HTR-8/SVneo (cell line): ENCODE measurements at places on chromosomes 6 and 20.

DNA sequence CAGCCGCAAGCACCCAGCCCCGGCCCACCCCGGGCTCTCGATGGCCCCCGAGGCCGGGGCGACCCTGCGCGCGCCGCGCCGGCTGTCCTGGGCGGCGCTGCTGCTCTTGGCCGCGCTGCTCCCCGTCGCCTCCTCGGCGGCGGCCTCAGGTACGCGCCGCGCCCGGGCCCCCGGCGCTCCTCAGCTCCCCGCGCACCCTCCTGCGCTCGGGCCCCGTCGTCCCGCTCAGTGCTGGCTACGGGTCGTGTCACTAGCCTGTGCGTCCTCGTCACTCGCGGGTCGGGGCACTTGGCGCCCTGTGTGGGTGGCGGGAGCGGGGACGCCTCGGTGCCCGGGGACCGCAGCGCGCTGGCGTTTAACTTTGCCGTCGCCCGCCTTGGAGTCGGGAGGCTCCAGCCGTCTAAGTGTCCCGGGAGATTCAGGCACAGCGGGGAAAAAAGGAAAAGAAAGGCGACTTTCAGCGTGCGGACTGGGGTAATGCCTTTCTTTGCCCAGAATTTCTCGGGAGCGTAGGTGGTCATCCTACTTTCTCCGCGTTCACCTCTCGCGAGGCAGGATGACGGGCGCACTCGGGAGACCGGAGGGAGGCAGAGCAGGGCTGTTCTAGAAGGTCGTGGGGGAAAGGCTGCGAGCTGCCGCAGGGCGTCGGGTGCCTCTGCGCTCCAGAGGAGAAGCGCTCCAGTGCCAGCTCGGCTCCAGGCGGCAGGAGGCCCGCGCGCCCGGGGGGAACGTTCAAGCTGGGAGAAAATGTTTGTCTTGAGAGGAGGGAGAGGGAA lies 545 bp downstream of the FNDC1 start:
- peak; percentile 41 for DNase-seq

GRCh38 chr6:81697559-81697958 lies 54.9 kb downstream of the TENT5A start:
- no peak for DNase-seq

- DNase-seq: no peak
Measured at GRCh38 chr6:153059757-153060156, 57.2 kb upstream of the MTRF1L start.

DNA sequence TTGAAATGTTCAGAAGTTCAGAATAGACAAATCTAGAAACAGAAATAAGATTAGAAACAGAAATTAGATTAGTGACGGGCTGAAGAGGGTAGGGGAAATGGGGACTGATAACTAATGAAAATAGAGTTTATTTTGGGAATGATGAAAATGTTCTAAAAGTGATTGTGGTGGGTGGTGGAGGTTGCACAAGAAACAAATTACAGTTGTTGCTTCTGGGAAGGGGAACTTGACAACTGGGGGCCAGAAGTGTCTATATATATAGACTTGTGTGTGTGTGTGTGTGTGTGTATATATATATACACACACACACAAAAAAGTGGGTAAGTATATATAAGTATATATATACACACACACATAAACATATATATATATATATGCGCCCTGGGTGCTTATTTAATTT lies 86.5 kb upstream of the RREB1 start:
- no peak for DNase-seq

DNA sequence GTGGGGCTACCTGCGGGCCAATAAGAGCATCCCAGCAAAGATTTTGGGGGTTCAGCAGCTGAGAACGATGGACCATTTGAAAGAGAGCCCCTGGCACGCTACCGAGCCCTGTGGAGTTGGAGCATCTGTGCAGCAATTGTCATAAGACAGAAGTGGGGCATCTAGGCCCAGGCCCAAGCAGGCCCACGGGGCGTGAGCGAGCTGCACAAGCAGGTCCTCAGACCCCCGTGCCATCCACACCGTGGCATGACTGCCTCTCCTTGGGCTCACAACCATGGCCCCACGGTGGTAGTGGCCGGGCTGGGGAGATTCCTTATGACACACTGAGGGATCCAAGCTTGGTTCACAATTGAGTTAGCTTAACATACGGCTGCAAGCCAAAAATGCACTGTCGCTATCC lies 103.3 kb upstream of the AGPAT4 start:
- no peak for DNase-seq

DNA sequence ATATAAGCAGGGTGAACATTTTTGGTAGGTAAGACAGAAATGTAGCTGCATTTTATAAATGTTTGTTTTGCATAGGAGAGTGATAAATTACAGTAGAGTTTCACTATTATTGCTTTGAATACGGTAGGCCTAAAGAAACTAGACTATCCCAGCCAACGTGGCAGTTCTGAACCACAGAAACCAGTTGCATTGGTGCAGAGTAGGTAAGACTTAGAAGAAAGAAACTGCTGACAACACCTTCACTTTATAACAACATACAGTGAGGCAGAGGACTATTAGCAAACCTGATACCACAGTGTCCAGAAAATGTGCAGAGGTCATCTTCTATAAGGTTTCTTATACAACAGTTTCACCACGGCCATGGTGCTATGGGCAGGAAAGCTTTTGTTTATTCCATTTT lies 566.1 kb downstream of the KIF16B start:
- DNase-seq: no peak

GRCh38 chr6:49519660-49520059 lies 19.9 kb downstream of the GLYATL3 start:
- DNase-seq: no peak

GRCh38 chr20:47809161-47809960 lies 24.1 kb upstream of the SULF2 start:
- peak; percentile 80 for DNase-seq

DNA sequence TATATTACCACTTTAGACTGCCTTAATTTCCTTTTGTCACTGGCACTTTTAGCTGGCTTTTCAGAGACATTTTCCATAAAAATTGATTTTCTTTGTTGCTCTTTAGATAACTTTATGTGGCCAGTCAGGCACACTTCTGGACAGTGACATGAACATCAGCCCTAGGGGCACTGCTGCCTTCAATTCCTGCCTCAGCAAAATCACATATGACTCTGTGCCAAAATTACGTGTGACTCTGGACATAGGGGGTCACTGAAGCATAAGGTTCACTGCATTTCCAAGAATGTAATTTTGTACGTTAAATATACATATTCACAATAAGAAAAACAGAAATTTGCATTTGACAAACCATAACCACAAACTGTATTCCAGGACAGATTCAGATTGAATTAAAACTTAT lies 66.5 kb downstream of the ESF1 start:
- no peak for DNase-seq

DNA sequence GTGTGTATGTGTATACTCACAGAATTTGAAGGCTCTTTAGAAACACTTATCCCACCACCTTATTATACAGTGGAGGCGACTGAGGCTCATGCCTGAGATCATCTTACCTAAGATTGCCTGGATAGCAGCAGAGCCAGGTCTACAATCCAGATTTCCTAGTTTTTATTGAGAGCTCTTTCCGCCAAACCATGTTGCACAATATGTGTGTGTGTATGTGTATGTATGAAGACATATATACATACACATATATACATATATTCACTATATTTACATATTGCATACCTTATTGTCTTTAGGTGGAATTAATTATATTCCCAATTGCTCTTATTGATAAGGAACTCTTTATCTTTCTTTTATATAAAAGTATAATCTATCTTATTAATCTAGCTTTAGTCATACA lies 130.6 kb downstream of the AFG1L start:
- no peak for DNase-seq

- no peak for DNase-seq
Measured at GRCh38 chr20:37381621-37382471, 35.9 kb downstream of the SRC start.

GRCh38 chr6:157808405-157808950 lies 14.6 kb upstream of the SNX9 start:
- no peak for DNase-seq

GRCh38 chr6:101281266-101281665 lies 112.2 kb upstream of the GRIK2 start:
- no peak for DNase-seq

GRCh38 chr6:129069006-129069405 lies 186.1 kb downstream of the LAMA2 start:
- DNase-seq: no peak

DNA sequence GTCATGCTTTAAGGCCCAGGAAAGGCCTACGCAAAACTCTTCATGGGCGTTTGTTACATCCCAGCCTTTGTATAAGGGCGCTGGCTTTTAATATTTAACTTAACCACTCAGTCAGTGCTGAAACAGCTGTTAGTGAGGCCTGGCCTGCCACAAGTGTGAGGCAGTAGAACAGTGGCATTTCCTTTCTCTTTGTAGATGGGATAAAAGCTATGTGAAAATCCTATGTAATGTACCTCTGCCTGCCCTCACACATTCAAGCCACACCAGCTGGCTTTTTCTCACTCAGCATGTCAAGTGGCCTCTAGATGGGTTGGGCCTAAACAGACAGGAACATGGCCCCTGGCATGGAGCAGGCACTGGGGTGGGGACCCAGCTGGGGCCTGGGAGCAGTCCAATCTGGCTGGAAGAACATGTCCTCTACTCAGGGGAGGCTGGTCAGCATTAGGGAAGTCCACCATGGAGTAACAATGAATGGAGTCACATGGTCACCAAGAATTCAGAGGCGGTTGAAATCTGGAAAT lies 20.7 kb downstream of the CGA start:
- no peak for DNase-seq

GRCh38 chr6:26375270-26375669 lies 7.6 kb upstream of the BTN2A2 start:
- DNase-seq: no peak

GRCh38 chr6:26476896-26477295 lies 19.1 kb downstream of the BTN2A1 start:
- DNase-seq: no peak

DNA sequence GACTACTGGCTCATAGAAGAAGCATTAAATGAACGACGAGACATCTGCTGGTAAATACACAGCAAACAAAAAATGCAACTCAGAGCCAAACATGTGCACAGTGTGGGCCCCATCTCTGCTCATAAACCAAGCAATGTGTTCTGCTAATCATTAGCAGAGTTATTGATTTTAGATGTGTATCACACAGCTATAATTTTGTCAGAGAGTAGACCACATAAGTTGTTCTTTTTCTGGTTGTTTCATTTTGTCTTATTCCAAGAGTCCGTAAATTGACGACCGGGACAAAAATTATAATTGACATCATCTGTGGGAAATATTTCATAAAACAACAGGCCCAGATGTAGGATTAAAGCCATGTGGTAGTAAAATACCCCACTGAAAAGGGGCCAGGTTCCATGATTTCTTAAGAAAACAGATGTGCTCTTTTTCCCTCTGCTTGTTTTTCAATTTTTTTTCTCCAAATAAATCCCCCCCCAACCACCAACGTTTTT lies 423.6 kb downstream of the HAO1 start:
- DNase-seq: no peak

- no peak for DNase-seq
Measured at GRCh38 chr6:168724669-168725570, 283.9 kb downstream of the SMOC2 start.

DNA sequence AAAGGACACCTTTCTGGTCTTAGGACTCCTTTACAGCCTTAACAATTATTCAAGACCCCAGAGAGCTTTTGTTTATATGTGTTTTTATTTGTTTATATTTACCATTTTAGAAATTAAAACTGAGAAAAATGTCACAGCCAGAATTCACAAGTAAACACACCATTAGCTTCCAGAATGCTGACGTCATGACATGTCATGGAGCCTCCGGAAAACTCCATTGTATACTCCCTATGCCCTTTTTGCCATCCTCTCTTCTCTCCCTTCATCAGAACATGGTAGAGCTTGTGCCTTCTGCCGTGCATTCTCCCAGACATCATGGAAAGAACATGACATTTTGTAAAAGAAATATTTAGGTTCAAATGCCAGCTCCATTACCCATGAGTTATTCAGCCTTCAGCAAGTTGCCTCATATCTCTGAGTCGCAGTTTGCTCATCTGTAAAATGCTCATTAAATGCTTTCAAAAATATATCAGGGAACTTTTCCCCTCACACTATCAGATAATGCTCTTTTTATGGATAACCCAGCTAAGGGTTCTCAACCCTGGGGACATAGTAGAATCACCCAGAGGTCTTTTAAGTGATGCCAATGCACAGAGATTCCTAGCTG lies 27.8 kb downstream of the TNFAIP3 start:
- DNase-seq: no peak

DNA sequence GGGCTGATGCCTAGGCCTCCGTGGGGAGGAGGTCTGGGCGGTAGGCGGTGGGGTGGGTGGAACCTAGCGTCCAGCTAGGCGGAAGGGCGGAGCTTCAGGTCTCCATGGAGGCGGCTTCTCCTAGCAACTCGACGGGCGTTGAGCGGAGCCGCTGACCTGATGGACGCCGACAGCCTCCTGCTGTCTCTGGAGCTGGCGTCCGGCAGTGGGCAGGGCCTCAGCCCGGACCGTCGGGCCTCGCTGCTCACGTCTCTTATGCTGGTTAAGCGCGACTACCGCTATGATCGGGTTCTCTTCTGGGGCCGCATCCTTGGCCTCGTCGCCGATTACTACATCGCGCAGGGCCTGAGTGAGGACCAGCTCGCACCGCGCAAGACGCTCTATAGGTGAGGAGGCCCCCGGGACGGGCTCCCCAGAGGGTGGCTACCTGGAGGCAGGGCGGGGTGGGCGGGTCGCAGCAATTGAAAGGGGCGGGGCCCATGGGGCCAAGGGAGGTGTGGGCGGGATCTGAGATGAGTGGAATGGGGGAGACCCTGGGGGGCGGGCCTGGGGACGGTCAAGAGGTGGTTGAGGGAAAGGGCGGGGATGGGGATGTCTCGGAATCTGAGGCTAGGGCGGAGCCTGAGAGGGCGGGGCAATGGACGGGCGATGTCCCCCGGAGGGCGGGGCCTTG lies at the start of gene RSPH9:
Gene RSPH9 (plus strand): TSS at position 97 of the 673 bp plus-strand sequence. CDS start 63 bp downstream, at position 160.
- DNase-seq: no peak

DNA sequence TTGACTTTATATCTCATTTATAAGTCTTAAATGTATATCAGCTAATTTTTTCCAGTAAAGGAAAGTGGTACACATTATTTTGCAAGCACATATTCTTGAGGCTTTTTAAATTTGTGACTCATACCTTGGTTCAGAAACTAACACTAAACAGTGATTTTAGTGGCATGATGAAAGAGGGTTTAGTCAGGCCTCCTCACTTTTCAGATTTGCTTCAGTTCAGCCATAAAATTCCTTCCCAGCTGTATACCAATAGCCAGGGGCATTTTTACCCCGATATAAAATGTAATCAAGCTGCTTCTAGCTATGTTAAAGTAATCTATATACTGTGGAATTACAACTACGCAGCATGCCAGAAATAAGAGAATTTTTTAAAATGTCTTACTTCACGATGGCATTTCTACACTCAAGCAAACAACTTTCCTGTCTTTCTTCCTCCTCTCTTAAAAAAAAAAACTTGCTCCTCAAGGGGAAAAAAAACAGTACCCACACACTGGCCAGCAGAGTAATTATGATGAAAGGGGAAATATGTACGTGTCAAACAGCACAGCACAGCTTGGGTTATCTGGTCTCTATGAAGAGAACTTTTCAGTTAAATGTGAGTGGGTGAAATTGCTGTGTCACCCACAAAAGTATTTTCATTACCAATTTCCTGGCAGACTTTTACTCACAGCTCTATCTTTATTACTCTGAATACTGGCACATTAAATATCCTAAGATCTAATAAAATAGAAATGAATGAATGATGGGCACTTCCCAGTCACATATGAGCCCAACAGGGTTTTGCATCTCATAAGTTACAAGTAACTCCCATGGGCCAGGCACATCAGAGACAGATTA lies 244.8 kb upstream of the TENT5A start:
- no peak for DNase-seq

GRCh38 chr20:3077618-3078134 lies 6.3 kb downstream of the OXT start:
- DNase-seq: no peak

- DNase-seq: no peak
Measured at GRCh38 chr6:115753446-115753845, 307.2 kb downstream of the FRK start.

- no peak for DNase-seq
Measured at GRCh38 chr6:20722455-20722854, 188.2 kb downstream of the CDKAL1 start.
